ENCODE measurements at places on chromosomes 1 and 21.

DNA sequence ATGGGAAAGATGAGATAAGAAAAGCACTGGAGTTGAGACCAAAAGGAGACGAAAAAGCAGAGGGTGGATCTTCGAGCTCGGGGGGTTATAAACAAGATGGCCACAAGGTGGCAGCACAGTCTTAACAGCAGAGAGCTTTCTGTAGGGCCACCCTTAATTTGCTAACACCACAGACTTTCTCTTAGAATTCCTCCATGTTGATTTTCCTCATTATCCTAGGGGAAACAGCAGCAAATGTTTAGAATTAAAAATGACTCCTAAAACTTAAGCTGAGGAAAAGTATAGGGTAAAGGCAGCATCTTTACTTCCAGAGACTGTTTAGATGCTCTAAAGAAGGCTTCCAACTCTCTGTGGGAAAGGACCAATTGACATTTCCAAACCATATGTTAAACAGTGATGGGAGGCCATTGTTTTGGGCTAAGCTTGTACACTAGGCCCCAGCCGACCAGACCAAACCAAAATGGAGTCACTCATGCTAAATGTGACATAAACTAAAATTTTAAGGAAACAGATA, 2.5 kb upstream of the APOBEC4 start:
- peak; percentile 91 for DNase-seq

DNA sequence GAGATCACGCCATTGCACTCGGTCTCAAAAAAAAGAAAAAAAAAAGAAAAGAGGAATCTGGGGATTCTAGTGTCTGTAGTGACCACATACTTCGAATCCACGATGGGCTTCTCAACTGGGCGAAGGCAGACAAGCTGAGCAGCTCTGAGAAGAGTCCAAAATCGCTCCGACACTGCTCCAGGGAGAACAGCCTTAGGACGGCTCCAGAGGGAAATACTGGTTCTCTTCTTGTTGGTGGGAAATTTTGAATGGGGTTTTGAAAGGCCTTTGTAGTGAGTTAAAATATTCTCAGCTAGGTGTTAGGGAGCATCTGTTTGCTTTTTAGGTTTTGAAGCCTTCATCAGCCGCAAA, 18.3 kb upstream of the HJV start:
- no peak for DNase-seq

DNA sequence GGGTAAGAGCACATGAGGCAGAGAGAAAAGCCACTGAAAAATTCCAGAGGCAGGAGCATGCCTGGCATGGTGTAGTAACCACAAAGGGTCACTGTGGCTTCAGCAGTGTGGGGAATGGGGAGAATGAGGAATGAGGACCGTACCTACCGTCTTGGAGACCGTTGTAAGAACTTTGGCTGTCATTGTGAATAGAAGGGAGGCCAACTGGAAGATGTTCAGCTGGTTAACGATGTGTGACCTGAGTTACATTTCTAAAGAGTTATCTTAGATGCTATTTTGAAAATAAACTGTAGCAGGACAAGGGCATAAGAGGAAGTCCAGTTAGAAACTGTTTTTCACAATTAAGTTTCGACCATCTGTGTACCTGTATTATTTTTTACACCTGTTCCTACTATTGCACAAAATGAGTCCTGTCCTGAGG, 365.5 kb upstream of the SGIP1 start:
- DNase-seq: no peak

DNA sequence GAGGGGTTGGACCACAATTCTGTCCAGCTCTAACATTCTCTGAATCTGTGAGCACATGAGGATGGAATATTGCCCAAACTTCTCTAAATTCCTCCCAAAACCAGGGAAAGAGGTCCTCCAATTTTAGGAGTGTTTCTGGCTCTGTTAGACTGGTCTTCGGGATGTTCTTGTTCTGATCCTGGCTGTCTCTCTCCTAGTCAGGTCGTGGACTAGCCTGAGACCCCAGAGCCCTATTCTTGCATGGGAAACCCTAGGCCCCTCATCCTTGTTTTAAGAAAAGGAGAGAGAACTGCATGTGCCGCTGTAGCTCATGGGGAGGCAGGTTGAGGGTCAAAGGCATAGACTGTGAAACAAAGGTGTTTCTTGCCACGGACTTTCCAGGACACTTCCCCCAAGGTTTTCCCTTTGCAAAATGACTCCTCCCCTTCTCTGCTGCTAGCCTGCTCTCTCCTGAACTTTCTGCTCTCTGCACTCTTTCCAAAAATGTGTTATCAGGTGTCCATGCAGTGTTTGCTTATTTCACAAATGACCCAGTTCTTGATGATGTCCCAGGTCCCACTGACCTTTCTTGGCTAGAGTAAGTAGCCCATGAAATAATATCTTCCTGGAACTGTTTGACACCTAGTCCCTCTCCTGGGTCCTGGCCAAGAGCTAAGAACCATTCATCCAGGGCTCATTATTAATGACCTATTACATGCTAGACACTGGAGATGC, 29.3 kb upstream of the RD3 start:
- no peak for DNase-seq

GRCh38 chr1:199684686-199685273, 342.7 kb upstream of the NR5A2 start:
- peak; percentile 55 for DNase-seq

Measured in NCI-H446 (cell line).